ENCODE measurements at places on chromosomes 12 and 14.

DNA sequence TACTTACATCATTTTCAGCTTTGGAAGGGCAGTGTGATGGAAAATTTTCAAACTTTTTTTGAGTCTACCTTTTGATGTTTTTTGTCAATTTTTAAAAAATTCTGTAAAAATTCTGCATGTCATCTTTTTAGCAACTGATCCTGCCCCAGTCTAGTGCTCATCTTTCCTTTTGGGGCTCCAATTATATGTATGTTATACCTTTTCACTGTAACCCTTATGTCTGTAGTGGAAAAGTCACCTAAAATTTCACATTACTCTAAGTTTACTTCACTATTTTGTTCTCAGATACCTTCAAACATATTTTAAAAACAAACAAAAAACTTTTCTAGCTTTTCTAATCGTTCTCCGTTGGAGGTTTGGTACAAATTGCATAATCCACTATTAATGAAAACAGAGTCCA, 32.5 kb upstream of the MYRFL start:
- no peak for DNase-seq

GRCh38 chr14:104005489-104005888, 63.2 kb upstream of the RD3L start:
- DNase-seq, result no peak

DNA sequence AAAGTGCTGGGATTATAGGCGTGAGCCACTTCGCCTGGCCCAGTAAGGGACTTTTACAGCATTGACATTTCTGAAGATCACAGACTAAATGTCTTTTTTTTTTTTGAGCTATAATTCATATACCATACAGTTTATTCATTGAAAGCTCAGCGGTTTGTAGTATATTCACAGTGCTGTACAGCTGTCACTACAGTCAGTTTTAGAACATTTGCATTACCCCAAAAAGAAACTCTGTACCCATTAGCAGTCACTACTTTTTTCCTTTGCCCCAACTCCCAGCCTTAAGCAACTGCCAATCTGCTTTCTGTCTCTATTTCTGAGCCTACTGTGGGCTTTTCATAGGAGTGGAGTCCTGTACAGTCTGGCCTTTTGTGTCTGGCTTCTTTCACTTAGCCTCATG, 8.2 kb downstream of the BRI3BP start:
- no peak for DNase-seq

GRCh38 chr14:59890676-59891075, 20.1 kb upstream of the RTN1 start:
- no peak for DNase-seq

DNA sequence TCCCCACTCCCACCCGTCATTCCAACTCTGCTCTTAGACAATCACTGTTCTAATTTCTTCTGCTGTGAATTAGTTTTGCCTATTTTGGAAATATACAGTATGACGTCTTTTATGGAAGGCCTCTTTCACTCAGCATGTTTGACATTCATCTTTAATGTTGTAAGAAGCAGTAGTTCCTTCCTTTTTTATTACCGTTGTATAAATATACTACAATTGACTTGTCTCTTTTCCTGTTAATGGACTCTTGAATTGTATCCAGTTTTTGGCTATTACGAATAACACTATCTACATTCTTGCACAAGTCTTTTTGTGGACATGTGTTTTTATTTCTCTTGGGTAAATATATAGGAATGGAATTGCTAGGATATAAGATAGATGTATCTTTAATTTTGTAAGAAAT, 4.9 kb upstream of the PMCH start:
- no peak for DNase-seq

- DNase-seq, result peak; percentile 31
Measured at GRCh38 chr12:51076236-51076930, 7.0 kb downstream of the CSRNP2 start.

DNA sequence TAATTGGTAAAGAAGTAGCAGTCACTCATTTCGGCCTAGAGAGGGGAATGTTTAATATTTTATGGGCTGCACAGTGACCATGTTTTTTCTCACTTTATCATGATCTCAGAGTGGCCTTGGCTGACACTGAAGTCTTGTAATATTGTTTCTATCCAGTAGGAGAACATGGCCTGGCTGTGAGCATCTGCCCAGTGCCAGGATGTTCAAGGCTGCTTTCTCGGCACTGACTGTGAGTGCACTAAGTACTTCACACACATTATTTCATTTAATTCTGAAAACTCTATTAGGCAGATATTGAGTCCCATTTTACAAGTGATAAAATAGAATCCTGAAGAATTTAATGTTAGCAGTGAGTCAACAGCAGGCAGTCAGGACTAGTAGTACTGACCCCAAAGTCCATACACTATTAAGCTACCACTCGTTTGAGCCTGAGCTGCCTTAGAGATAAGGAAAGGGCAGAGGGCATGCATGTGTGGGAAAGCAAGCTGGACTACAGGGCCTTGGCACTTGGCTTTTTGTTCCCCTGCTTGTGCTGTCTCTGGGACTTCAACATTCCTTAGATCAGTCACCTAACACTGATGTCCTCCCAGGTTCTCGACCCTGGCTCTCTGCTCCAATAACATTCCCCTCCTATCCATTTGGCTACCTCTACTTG, 42.2 kb upstream of the APPL2 start:
- DNase-seq, result no peak

DNA sequence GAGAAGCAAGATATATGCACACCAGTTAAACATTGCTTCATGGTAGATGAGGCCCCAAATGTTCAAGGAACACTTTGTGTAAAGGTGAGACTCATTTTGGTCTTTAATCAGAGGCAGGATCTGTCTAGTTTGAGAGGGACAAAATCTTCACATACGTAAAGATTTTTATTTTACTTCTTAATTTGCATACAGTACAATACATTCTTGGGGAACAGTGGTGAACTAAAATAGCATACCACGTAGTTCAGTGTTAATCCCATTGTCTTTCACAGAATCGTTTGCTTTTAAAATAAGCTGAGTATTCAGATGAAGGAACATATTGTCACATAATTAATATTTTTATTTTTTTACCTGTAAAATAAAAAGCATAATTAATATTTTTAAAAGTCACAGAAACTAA, 43.3 kb downstream of the GPATCH2L start:
- no peak for DNase-seq

DNA sequence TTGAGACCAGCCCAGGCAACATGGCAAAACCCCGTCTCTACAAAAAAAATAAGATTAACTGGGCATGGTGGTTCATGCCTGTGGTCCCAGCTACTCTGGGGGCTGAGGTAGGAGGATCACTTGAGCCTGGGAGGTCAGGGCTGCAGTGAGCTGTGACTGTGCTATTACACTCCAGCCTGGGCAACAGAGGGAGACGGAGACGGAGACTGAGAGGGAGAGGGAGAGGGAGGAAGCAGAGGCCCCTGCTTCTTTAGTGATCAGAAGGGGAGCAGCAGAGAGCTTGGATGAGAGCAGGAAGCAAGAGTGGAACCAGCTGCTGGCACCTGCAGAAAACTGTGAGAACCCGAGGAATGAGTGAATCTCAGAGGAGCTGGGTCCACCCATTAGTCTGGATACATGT, 45.9 kb downstream of the ISCA2 start:
- DNase-seq, result no peak

- peak; percentile 95 for DNase-seq
Measured at GRCh38 chr12:4153343-4153892, 120.1 kb upstream of the CCND2 start.

DNA sequence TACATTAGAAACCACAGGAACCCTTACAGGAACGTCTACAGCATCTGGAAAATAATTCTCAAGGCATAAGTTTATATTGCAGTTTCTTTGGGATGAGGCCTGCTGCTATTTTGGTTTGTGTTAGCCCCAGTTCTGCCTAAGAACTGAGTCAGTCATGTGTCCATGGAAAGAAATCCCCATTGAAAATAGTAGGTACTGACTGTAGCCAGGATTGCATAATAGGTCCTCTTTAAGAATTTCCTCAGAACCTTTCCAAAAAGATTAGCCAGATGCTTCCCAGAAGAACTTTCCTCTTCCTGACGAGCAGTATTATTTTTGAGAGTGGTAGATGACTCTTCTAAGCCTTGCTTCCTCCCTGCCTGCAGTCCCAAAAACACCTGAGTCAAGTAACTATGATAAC, 52.6 kb downstream of the RASSF8 start:
- no peak for DNase-seq

DNA sequence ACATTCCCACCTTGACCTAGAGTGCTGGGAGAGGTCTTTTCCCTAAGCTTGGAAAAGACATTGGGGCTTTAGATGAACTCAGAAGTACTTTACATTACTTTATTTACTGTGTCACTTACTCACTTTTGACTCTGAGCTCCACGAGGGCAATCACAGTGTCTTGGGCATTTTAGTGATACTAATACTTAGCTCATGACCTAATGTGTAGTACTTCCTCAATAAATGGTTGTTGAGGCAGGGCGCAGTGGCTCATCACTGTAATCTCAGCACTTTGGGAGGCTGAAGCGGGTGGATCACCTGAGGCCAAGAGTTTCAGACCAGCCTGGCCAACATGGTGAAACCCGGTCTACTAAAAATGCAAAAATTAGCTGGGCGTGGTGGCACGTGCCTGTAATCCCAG, 19.8 kb upstream of the SNAPC1 start:
- DNase-seq, result no peak

- DNase-seq, result no peak
Measured at GRCh38 chr14:68552075-68552474, 240.8 kb downstream of the ZFP36L1 start.

DNA sequence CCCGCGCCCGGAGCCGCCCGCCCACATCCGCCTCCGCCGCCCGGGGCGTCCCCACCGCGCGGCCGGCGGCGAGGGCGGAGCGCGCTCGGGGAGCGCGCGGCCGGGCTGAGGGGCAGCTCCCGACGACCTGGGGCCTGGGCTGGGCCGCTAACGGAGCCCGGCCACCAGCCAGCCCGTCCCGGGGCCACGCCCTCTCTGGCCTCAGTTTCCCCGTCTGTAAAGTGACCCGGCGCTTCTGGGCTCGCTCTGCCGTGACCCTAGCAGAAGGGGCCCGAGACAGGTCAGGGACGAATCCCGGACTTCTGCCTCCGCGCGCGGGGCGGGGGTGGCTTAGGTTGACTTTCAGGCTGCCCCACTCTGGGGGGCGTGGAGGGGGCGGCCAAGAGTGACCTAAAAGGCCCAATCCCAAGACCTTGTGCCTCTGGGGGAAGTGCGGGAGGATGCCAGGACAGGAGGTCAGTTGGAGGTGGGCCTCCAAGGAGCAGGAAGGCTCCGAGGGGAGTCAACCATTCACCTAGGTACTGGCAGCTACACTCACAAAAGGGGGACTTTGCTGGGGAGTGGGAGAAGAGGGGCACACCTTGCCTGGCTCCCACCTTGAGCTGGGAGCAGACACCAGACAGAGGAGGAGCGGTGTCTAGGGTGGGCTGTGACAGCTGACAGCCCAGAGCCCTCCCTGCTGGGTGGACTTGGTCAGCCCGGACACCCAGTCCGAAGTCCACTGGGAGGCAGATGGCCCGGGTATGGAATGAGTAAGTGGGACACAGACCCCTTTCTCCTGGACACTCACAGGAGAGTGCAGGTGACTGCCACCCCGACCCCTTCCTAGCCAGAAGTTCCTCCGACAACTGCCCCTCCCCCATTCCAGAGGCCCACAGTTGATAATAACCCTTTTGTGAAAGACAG, 486 bp upstream of the AKT1 start:
- peak; percentile 55 for DNase-seq

- DNase-seq, result no peak
Measured at GRCh38 chr12:17507336-17507735, 582.7 kb downstream of the RERGL start.

DNA sequence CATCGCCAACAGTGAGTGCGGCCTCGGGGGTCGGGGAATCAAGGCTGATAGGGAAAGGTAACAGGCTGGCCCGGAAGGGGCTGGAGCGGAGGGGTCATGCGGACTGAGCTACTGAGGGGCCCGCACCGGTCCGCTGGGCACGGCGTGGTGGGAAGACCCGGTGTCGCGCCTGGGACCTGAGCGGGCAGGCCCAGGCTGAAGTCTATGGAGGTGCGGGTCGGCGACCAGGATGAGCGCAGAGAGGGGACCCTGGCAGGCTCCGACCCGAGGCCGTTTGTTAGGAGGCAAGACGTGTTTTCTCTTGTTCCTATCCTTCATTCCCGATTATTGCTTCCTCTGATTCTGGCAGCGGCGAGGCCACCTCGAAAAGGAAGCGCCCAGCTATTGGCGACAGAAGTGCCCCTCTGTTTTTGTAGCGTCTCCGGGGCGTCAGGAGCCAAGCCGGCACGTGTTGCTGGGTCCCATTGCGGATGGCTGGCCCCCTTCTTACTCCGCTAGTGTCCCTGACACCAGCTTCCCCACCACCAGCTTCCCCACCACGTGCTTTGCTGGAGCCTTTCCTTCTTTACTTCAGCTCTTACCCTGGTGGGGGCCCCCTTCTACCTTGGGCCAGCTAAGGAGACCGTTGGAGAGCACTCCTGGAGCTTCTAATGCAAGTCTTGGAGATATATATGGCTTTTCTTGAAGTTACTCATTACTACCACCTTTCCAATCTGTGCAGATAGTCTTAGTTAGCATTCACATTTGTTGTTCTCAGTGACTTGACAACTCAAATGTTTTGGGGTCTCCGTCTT, 653 bp downstream of the PA2G4 start:
- DNase-seq, result peak; percentile 44

DNA sequence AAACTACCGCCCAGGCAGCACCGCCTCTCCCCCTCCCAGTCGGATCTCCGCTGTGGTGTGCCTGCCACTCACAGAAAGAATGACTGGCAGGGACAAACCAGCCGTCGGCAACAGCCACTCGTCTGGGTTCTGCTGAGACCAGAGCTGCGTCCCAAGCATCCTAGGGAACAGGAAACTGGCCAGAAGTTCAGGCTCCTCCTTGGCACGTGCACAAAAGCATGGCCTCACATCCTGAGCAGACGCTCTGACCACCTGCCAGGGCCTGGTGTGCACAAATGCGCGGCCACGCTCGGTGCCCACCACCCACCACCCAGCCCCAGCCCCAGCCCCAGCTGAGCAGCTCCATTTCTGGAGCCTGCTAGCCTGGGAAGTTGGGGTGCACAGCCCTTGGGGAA, 214.8 kb downstream of the DPF3 start:
- no peak for DNase-seq

DNA sequence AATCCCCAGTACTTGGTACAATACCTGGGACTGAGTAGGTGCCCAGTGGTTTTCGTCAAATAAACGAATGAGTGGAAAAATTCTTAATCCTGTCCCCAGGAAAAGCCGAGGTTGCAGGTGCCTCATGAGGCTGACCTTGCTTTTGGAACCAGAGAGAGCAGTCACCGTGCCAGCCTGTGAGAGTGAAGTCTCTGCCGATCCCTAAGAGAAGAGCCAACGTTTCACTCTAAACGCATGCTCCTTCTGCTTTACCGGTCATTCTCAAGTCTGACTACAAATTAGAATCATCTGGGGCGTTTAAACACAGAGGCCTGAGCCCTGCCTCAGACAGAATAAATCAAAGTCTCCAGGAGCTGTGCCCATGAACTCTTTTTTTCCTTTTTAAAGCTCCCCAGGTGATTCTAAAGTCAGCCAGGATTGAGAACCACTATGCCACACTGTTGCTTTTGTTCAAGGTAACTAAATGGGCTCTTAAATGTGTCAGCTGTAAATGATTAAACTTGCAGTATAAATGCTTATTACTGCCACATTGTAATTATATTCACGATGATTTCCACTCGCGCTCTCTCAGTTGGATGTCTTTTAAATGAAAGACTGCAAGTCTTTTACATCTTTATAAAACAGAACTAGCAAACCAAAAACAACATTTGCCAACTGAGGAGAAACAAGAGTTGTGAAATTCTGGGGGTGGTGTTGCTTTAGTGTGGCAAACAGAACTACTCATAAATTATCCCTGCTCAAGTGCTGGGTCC, 26.9 kb downstream of the TCP11L2 start:
- no peak for DNase-seq
